Hematopoietic multipotent progenitor cell treated with erythropoietin and hydrocortisone succinate and interleukin-3 and kit ligand, for 8 days (in vitro differentiated cells): ENCODE measurements at places on chromosomes 2 and 18.

- no peak for DNase-seq
Observed at GRCh38 chr18:36420826-36421225, 123.3 kb downstream of the FHOD3 start.

- peak; percentile 70 for DNase-seq
Observed at GRCh38 chr2:3563521-3563976, 5.4 kb upstream of the RNASEH1 start.

- no peak for DNase-seq
Observed at GRCh38 chr2:11031876-11032275, 120.1 kb downstream of the KCNF1 start.

DNA sequence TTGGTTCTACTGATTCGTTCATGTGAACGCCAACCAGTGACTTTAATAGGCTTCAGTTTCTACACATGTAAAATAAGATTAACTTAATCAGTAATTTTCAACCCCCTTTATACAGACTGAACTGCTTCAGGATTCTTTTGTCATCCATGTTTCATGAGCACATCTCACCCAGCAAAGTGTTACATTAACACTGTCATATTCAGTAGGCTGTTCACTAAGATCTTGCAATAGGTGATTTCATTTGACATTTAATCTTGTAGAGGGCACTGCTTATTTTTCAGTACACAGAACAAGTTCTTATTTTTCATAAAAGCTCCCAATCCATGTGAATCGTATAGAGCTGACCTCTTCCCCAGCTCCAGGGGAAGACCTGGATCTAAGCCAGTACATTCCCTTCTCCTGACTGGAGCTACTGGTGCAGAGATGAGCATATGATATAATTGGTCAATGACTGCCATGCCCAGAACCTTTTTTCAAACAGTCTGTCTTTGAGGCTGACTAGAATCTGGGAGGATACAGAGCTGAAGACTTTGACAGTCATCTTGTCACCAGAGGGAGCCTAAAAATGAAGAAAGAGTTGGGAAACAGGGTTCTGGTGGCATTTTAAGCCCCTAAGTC, 72.2 kb upstream of the CHRNA1 start:
- no peak for DNase-seq

- no peak for DNase-seq
Observed at GRCh38 chr2:15657759-15658158, 66.1 kb downstream of the DDX1 start.

DNA sequence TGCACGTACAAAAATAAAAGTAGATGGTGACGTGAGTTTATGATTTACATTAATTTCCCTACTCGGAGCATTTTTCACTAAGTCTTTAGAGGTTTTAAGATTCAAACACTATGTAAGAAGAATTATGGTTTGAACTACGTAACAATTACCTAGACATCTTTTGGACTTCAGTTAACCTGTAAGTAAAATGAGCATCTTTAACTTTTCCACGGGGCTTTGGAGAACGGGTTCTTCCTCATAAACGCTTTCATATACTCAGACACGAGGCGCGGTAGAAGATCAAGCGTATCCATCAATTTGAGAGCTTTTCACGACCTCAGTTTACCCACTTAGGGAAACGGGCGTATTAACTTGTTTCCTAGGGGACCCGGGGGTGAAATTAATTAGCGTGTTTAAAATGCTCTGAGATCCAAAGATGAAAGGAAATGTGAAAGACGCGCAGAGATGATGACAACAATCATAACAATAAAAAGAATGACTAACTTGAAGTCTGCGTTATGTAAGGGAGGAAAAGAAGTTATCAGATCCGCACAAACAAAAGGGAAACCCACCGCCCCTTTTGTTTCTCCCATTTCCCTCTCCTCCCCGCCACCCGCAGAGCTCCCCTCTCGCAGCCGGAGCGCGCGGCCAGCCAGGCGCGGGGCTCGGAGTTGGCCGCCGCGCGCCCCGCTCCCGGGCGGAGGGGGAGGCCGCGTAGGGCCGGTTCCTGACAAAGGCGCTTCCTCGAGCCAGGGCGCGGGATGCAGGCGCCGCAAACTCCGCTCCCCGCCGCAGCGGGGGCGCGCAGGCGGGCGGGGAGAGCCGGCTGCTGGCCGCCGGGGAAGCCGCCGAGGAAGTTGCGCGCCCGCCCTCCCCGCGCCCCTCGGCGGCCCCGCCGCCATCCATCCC, 807 bp downstream of the PELI1 start:
- peak; percentile 45 for DNase-seq

DNA sequence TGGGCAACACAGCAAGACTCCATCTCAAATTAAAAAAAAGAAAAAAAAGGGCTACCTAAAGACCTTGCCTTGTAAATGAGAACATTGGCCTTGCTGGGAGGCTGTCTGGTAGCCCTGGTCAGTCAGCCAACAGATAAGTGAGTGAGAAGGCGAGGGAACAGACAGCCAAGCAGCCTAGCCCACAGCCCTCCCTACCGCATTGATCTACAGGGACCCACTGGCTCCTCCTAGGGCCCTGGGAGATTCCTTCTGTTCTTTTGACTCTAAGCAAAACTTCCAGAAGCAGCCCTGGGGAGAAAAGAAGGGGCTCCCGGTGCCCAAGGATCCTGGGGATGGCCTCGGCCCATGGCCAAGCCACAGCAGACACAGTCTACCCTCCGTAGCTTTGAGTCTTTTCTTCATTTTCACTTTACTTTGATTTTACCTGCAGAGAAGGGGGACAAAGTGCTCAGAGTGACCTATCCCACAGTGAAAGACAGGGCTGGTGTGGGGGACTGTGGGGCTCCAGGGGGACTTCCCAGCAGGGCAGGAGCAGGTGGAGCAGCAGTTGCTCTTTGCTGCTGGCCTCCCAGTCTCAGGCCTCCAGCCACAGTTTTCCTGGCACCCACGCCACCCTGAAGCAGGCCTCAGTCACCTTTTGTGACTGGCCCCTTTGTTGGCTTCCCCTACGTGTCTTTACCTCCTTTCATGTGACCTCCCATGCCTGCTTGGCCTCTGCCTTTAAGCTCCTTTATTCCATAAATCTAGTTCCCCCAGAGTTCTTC, 5.1 kb downstream of the CEP68 start:
- DNase-seq, result no peak

DNA sequence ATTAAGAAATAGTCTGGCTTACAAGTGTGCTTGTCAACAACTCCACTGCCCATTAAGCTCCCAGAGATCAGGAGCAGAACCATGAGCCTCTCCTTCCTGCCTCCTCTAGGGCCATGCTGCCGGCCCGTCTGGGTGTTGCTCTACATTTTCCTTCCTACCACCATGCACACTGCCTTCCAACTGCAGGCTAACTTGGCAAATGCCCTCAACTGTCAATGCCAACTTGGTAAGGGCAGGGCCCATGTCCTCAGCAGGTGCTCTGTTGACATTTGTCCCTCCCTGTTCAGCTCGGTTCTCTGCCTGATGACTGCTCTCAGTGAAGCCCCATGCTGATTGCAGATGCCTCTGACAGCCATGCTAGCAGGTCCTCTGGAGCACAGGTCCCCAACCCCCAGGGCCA, 345.2 kb downstream of the ALK start:
- DNase-seq, result no peak

- DNase-seq, result no peak
Observed at GRCh38 chr2:174011796-174012195, 46.6 kb upstream of the SP3 start.

DNA sequence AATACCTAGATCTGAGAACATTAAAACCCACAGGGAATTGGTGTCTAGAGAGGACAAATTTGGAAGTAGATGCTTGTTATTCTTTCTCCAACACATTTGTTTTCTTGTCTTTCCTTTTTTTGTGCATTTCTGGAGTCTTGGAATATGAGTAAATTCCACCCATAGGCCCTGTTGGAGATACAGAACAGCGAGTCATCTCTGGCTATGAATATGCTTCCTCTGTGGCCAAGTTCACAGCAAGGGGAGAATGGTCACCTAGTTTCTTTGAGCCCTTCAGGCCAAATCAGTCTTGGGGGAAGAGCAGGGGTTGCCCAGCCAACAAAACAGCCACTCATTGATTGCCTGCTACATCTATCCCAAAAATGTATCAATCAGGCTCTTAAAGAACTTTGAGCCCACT, 31.3 kb downstream of the SP140L start:
- DNase-seq, result no peak

GRCh38 chr18:903701-904100, 970 bp upstream of the ADCYAP1 start:
- peak; percentile 54 for DNase-seq

- DNase-seq, result peak; percentile 25
Observed at GRCh38 chr2:63488118-63488713, 100.1 kb downstream of the WDPCP start.

GRCh38 chr2:9154061-9154460, 52.6 kb upstream of the ASAP2 start:
- no peak for DNase-seq

GRCh38 chr2:181859123-181859522, 32.4 kb upstream of the ITPRID2 start:
- DNase-seq, result no peak

DNA sequence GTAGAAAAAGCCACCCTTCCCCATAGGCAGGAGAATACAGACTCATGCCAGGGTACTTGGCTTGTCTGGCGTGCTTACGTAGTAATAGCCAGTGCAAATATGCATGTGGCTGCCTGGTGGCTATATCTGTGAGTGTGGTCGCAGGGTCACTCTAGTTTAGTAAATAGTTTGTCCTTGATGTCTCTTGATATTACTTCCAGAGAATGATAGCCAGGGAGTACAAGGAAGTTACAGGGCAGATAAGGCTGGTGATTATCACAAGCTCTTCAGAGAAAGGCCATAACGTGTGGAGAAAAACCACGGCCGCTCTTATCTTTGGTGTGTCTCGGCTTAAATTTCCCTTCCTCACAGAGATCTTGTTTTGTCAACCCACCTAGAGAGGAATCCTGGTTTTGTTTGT, 54.3 kb upstream of the SLC39A10 start:
- peak; percentile 70 for DNase-seq

DNA sequence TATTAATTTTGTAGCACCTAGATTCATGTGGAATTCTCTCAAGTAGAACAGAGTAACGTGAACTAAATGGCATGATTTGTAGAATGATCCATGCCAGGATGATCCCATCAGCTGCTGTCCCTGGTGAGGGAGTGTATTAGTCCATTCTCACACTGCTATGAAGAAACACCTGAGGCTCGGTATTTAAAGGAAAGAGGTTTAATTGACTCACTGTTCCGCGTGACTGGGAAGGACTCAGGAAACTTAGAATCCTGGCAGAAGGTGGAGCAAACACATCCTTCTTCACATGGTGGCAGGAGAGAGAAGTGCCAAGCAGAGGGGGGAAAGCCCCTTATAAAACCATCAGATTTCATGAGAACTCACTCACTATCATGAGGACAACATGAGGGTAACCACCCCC, 312.6 kb downstream of the PTPRM start:
- DNase-seq, result no peak

DNA sequence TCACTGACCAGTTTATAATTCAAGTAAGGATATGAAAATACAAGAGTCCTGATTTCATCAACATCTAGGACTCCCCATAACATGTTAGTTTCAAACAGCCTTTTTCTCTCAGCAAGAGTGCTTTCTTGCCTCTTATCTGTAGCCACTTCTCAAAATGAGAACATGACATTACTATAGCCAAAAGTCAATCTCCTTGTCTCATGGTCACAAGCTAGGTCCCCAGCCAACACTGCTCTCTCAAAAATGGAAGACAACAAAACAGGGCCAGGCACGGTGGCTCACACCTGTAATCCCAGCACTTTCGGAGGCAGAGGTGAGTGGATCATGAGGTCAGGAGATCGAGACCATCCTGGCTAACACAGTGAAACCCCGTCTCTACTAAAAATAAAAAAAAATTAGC, 15.8 kb downstream of the CLASP1 start:
- DNase-seq, result no peak

DNA sequence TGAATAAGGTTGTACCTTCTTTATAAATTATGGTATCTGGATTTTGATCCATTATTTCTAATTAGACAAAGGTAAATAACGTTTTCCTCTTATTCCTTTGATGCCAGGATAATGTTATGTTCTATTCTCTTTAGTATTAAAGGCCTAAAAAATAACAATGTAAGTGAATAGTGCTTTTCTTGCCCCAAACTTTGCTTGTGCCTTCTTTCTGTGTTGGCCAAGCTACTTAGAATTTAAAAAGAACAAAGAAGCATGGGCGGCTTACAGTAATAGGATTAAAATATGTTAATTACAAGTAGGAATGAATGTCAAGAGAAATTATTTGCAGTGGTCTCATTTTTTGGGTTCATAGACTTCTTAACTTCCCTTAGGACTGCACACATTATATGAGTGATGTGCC, 105.0 kb upstream of the FSIP2 start:
- no peak for DNase-seq

GRCh38 chr2:16241166-16242160, 301.1 kb downstream of the MYCN start:
- DNase-seq, result no peak

GRCh38 chr18:68738564-68738963, 23.7 kb upstream of the TMX3 start:
- DNase-seq, result no peak

DNA sequence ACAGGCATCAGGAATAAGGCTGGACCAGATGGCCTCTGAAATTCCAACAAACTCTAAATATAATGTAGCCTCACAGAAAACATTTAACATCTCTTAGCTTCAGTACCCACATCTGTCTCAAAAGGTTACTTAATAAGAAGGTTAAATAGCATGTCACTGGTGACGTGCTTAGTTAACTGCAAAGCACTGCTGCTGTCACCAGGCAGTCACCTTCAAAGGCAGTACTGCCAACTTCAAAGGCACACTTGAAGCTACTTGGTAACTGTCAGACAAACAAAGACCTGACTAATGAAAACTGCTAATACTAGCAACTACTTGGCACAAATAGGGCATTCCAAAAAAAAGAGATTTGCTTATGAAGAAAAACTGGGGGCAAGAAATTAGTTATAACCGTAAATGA, 36.2 kb downstream of the EPG5 start:
- DNase-seq, result no peak

DNA sequence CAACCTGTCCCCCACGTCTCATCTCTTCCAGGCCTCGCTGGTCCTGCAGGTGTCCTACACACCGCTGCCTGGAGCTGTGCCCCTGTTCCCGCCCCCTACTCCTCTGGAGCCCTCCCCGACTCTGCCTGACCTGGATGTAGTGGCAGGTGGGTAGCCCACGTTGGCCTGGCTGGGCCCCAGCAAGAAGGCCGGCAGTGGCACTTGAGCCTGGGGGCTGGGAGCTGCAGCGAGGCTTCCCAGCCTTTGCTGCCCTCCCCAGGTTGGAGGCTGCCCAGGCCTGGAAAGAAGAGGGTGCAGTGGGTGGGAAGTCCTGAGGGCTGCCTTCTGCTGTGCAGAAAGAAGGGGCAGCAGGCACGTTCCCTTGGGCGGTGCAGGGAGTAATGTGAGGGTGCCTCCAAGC, 58.4 kb downstream of the DYSF start:
- DNase-seq, result no peak

- no peak for DNase-seq
Observed at GRCh38 chr2:2392332-2392731, 61.3 kb upstream of the MYT1L start.

GRCh38 chr2:133574620-133575019, 6.4 kb upstream of the NCKAP5 start:
- DNase-seq, result no peak

- DNase-seq, result no peak
Observed at GRCh38 chr18:72063001-72063400, 481.1 kb downstream of the CBLN2 start.

GRCh38 chr2:184646593-184646992, 48.3 kb downstream of the ZNF804A start:
- DNase-seq, result no peak

GRCh38 chr2:84435345-84436025, 23.6 kb downstream of the SUCLG1 start:
- no peak for DNase-seq

GRCh38 chr18:58116818-58117217, 72.8 kb downstream of the NEDD4L start:
- no peak for DNase-seq

- no peak for DNase-seq
Observed at GRCh38 chr18:2642771-2643170, 12.8 kb upstream of the SMCHD1 start.
